ENCODE measurements at places on chromosomes 5 and 9.
A peak's percentile ranks its signal among the peaks of the same experiment; 100 is the strongest.

GRCh38 chr5:178587763-178588611, 2.2 kb downstream of the COL23A1 start:
- peak; percentile 25 for DNase-seq

- no peak for DNase-seq
These were observed 14.6 kb upstream of the PAM start for GRCh38 chr5:102740515-102740914.

DNA sequence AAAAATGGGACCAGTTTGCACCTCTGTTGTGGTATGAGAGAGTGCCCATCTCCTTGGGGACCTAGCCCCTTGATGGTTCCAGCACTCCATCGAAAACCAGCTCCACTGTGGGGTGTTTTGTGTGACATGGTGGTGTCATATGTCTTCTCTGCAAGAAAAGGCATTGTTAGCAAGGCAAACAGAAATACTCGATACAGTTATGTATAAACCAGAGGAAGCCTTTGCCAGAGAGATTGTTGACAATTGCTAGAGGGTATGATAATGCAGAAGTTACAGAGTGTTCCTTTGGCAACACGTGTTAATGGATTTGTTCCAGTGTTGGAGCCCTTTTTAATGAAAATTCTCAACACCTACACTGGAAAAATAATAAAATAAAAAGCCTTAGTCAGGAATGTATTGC, 270.4 kb upstream of the DMRT1 start:
- no peak for DNase-seq

DNA sequence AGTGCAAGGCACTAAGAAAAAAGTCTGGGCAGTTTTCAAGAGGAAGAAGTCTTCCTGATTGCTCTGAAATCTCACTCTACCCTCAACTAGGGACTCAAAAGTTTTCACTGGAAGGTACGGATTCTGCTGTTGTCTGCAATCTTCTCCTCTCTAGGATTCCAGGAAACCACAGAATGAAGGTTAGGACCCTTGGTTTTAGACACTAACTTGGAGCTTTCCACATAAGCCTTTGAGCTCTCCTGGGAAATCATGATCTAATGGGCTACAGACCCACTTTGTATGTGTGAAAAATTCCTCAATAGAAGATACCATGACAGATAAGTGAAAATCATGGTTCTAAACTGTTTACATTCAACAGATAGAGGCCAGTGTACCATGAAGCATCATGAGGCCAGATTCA, 265.1 kb downstream of the PSAT1 start:
- no peak for DNase-seq

GRCh38 chr9:97803167-97804058, 49.6 kb upstream of the FOXE1 start:
- DNase-seq = peak; percentile 48

DNA sequence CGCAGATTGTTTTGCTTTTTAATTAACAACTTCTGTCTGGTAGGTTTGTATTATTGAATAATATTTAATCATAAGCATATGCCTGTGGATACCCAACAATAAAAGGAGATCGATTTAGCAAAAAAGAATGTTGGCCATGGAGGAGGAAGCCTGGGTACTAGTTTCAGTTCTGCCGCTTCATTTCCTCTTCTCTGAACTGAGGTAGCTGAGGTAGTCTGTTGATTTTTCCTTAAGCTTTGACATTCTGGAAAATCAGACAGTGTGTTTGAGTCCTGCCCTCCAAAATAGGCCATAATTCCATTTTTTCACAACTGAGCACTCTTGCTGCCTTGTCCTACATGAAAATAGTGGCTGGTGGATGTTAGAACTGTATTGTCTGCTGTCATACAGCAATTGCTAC, 6.0 kb upstream of the GPR21 start:
- DNase-seq = no peak

GRCh38 chr9:18800579-18800978, 232.4 kb downstream of the SAXO1 start:
- no peak for DNase-seq

Data from spinal cord (tissue), 10 donors.